Activated T-cell treated with anti-CD3 and anti-CD28 coated beads, Interleukin-2, amount 50 U/mL, for 1 hour (primary cell): ENCODE measurements at places on chromosomes 4 and X.

DNA sequence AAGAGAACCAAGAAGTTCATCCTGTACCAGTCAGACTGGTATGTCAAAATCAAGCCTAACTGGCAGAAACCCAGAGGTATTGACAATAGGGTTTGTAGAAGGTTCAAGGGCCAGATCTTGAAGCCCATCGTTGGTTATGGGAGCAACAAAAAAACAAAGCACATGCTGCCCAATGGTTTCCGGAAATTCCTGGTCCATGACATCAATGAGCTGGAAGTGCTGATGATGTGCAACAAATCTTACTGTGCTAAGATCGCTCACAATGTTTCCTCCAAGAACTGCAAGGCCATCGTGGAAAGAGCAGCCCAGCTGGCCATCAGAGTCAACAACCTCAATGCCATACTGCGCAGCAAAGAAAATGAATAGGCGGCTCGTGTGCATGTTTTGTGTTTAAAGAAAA, 172.7 kb upstream of the MED14 start:
- DNase-seq, result no peak

DNA sequence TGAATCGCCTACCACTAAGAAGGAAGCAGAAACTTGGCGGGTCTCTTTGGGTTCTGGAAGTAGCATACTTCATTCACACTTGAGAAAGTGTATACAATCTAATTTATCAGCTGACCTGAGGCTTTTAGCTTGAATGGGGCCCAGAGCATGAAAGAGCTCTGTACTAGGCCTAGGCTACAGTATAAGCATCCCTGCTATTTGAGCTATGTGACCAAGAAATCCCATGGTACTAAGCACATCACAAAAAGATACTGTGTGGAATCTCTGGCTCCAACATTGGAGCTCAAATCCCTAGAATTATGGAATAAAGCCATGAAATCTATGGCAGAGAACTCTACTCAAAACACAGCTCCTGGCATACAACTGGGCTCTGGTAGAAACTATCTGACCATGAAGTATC, 43.9 kb upstream of the CCDC149 start:
- no peak for DNase-seq

- no peak for DNase-seq
These were observed 58.0 kb downstream of the STAP1 start for GRCh38 chr4:67616478-67616877.

GRCh38 chrX:31547416-31547815, 475.6 kb upstream of the FTHL17 start:
- no peak for DNase-seq

- DNase-seq, result no peak
These were observed 13.1 kb downstream of the HPF1 start for GRCh38 chr4:169744601-169745000.

- DNase-seq, result no peak
These were observed 9.0 kb downstream of the TCEAL3 start for GRCh38 chrX:103616676-103617186.

DNA sequence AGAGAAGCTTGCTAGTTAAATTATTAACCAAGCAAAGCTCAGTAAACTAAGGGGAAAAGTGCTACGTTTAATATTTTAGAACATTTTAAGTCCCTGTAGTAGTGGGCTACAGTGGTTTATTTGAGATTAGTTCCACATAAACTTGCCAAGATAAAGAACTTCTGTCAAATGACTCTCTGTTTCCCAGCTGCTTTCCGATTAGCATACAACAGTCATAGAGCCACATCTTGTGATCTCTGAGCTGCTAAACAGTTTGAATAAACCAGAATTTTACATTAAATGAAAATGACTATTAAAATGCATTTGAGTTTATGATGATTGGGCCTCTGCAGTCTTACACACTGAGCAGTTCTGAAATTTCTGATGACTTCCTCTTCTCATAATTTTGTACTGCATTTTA, 568.5 kb downstream of the IQCM start:
- no peak for DNase-seq

DNA sequence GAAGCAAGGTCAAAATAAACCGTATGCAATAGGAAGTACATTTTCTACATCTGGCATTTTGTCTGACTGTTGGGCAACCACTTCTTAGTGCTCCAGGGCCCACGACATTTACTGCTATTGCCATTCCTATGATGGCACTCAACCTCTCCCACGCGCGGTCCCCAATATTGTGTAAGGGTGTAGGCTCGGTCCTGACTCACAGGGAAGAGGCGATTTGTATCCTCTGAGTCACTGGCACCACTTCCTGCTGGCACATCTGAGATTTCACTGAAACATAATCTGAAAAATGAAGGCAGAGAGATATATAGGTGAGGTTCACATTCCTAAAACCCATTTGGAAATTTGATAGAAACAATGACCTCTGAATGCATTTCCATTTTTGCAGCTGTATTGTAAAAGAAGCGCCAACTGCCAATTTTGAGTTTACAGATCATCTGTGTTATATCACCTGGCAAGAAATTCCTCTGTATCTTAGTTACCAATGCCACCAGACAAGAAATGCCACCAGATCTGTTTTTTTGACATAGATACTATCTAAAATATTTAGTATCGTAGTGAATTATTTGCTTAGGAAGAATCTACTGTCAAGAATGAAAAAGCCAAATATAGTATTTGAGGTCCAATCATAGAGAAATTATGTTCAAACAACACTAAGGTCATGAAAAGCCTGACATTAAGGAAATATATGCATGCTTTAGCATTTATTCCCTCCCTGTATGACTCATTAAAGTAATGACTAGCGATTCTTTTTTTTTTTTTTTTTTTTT, 9.8 kb downstream of the EREG start:
- no peak for DNase-seq

DNA sequence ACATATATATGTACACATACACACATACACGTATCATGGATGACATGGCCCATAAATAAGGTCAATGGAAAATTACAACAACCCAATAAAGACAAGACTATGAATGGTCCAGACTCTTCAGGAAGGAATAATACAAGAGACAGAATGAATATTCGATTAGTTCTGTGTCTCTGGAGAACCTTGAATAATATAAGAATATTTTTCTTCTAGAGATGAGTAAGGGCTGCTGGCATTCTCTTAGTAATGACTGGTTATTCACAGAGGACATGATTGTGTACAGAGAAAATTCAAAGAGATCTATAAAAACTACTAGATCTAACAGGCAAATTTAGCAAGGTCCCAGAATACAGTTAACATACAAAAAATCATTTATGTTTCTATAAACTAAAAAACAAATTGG, 23.3 kb downstream of the SPIN4 start:
- DNase-seq, result no peak

DNA sequence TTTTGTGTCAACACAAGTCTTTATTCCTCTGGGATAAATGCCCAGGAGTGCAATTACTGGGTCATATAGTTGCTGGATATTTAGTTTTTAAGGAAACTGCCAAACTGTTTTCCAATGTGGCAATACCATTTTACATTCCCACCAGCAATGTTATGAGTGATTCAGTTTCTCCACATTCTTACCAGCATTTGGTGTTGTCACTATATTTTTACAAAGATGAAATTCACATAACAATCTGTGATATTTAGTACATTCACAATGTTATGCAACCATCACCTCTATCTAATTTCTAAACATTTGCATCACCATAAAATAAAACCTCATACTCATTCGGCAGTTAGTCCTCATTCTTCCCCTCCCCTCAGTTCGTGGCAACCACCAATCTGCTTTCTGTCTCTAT, 75.0 kb downstream of the MAMLD1 start:
- no peak for DNase-seq

DNA sequence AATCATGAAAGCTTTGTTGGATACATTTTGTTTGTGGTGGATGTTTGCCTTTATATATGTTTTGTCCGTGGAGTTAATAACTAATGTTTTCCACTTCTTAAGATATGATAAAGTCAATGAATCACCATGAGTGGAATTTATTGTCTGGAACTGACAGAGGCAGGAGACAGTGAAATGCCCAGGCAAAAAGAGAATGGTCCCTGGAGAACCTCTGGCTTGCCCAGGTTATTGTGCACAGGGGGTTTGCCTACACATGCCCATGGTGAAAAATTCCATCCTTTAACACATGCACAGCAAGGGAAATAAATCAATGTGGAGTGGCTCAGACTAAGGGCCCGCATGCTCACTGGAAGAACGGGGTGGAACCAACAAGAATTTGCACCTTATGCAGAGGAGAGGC, 964.3 kb upstream of the GRIA3 start:
- DNase-seq, result no peak

DNA sequence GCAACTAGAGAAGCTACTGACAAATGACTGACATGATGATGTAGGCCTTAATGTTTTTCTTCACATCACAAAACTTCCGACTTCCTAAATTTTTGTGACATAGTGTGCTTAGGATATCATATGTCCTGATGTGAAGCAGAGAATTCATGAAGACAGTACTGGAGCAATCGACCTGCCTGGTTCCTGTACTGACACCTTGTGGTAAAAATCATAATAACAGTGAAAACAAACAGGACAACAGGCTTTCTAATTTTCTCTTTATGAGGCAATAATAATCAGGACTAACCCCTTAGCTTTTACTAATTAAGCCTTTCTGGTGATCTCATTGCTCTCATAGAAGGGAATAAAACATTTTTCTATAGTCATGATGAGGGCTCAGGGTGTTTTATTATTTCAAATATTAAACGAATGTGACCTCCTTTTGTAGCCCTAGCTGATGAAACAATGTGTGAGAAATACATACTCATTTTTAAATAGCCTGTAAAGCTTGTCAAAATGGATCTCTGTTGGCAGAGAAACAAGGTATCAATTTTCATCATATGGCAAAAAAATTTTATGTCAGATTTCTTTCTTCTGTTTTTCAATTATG, 158.4 kb downstream of the TENT5D start:
- DNase-seq, result no peak

DNA sequence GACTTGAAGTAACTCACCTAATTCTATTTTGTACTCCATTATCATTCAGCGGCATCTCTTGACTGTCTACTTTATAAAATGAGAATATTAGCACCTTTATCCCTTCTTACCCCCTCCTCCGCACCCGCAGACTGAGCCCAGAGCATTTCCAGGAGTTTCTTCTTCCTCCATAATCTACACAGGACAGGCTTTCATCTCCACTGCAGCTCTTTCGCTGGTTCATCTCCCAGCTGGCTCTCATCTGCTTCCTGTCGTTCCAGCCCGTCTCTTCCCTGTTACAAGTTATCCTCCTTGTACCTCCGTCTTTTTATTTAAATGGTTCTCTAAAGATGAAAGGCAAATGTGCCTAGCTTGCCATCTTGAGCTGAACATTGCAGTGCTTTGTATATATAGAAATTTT, 39.8 kb downstream of the GALNT7 start:
- no peak for DNase-seq

- DNase-seq, result no peak
These were observed 198.1 kb upstream of the RBPJ start for GRCh38 chr4:26122690-26123089.

DNA sequence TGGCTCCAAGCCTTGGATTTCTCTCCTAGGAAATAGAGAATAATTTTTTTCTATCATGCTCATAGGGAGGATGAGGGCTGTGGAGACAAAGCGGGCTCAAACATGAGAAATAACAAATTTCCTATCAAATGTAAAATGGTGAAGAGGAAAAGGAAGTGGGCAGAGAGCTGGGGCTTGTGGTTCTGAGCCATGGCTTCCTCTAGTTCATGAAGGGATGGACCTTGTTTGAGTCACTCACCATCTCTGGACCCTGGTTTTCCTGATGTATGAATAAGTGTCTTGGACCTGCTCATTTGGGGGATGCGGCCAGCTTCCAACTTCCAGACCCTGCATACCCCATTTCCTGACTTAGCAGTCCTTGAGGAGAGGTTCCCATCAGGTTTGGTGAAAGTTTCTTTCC, 63.0 kb downstream of the MSX1 start:
- no peak for DNase-seq

GRCh38 chrX:10903523-10903922, 207.6 kb upstream of the HCCS start:
- no peak for DNase-seq

DNA sequence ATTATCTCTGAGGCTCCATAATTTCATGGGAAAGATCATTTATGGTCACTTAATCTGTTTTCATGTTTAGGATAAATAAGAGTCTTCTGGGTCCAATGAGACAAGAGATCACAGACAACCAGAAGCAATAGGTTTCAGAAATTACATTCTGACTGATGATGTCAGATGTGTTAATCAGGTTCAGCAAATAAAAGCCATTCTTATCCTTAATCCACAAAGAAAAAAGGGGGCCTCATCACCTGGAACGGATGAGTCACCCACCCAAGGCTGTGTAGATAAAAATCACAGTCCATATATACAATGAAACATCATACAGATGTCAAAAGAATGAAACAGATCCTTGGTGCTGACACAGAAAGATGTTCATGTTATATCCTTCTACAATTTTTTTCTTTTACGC, 36.6 kb downstream of the SYTL4 start:
- DNase-seq, result no peak

DNA sequence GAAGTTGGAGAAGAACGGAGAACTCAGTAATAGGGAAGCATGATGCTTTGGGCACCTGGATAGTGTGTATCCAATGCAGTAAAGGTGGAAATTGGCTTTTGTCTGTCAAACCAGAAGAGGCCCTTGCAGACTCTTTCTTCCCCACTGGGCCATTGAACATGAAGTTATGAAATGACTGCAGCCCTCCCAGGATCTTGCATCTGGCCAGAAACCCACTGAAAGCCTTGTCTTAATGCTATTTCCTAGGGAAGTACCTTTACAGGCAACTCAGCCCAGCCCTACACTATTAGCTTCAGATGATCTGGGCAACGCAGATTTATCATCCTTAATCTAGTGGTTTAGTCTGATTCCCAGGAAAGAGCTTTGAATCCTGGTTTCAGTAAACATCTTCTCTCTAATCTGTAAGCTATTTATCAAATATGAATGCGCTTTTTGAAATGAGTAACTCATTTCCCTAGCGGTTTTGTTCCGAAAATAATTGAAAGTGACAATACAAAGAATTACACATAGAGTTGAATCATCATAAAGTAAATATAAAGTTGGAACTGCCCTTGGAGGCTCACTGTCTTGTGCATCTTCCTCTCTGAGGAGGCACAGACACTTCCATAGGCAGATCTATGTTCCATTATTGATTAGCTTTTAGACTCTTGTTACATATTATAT, 464.1 kb downstream of the IDS start:
- DNase-seq, result no peak

- no peak for DNase-seq
These were observed 81.4 kb downstream of the DOCK11 start for GRCh38 chrX:118577041-118577440.

GRCh38 chrX:40380655-40381488, 199.9 kb upstream of the ATP6AP2 start:
- DNase-seq, result no peak

DNA sequence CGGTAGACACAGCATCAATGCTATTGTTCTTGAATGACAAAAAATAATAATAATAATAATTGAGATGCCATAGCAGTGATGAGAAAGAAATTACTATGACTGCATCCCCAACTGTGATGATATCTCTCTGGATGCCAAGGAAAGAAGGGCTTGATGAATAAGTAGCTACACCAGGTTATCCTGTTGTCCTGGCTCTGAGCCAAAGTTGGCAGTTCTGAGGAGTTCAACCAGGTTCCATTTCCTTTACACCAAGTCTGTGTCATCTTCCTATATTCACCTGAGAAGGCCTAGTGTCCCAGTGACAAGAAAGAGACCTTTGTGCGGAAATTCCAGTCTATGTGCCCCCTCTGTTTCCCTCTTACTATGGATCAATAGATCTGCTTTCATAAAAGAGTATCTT, 3.4 kb upstream of the MAML3 start:
- no peak for DNase-seq

- DNase-seq, result no peak
These were observed 10.6 kb downstream of the TNIP2 start for GRCh38 chr4:2745516-2745915.

GRCh38 chr4:124163401-124163800, 549.1 kb downstream of the ANKRD50 start:
- no peak for DNase-seq
